ENCODE measurements at places on chromosomes 1 and 21. TPM values are rescaled to one million over a fixed set of nuclear protein-coding genes. Genes with fewer than 3 reads are reported as not detected.

The PTPRC gene
- 21.3 TPM for total RNA-seq

The CELA3B gene
- total RNA-seq = not detected

The PALMD gene
- total RNA-seq = 34.4 TPM

The HRNR gene
- not detected for total RNA-seq

The CXADR gene
- 0.32 TPM for total RNA-seq

The STIL gene
- total RNA-seq = 0.11 TPM

The TMEM51 gene
- not detected for total RNA-seq

The LCA5L gene
- not detected for total RNA-seq

The SFN gene
- 17.8 TPM for total RNA-seq

The RBBP4 gene
- 45.4 TPM for total RNA-seq

The APH1A gene
- total RNA-seq = 73.1 TPM

GRCh38 chr1:183734543-183735036 is 70.3 kb upstream of the RGL1 start:
- no peak for DNase-seq

DNA sequence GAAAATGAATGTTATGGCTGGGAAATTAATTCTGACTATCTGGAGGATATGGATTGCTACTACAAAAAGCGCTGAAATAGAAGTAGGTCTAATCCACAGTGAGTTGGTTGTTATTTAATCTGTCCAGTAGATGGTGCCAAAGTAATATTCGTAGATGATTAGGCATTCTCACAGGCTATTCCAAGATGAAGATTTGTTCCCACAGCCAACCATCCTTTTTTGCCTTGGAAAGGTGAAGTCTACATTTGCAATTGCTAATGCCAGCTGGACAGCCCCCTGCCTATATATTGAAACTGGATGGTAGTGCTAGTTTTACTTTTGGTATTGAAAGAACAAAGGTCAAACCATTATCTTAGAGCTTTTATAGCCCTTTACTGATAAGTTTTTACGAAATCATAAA is 43.8 kb downstream of the RBM11 start:
- DNase-seq = no peak

- no peak for DNase-seq
These were observed 1695.3 kb downstream of the BRINP3 start for GRCh38 chr1:188782220-188782841.

DNA sequence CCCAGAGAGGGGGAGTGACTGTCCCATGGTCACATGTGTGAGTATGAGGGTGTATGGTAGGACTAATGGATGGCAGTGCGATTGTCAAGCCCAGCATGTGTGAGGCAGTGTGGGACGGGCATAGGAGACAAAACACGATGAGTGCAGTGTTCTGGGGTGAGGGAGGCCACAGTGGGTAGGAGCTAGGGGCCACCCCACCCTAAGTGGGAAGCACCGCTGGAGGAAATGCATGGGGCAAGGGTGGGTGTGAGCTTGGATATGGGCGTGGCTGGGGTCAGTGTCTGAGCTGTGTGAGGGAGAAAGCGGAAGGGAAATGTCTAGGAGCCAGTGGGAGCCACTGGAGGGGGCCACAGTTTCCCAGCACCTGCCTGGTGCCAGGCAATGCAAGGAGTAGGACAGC is 56.5 kb downstream of the FOXO6 start:
- no peak for DNase-seq

- no peak for DNase-seq
These were observed 45.9 kb upstream of the DIP2A start for GRCh38 chr21:46412521-46413364.

GRCh38 chr1:161705537-161705936 is 1.5 kb upstream of the FCRLA start:
- no peak for DNase-seq

DNA sequence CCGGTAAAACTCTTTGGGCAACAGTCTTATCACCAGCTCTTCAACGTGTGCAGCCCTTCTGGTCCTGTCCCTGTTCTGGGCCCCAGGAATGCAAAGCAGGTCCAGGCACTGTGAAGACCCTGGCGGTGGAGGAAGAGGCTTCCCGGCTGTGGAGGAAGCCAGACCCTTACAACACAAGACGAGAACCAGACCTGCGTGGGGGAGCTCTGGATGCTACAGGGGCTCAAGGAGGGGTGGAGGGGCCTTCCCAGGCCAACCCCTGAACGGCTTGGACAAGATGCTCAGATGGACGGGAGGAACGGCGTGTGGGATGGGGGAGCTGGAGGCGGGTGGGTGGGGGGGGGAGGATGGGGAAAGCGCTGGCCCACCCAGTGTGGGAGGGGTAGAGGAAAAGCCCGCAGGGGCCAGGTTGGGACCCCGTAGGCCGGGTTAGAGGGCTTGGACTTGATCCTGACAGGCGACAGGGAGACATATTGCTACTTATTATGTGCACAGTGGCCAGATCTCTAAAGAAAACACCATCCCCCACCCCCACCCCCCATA is 5.1 kb upstream of the OLIG2 start:
- DNase-seq = no peak

GRCh38 chr1:40143891-40144575 is 17.2 kb upstream of the RLF start:
- DNase-seq = peak; percentile 79

DNA sequence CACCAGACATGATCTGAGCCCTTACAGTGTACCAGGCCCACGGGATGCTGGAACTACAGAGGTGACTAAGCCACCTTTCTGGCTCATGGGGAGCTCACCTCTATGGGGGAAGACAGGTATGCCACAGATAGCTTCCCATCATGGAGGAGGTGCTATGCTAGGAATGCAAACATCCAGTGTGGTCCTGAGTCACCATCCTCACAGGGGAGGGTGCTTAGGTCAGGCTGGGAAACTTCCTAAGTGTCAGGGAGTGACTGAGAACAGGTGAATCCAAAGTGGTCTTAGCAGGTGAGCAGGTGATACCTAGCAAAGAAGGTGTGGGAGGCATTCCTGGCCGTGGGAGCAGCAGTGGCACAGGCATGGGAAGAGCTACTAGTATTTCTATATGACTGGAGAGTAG is 8.6 kb upstream of the RASSF5 start:
- DNase-seq = no peak

GRCh38 chr1:161840363-161840762 is 74.2 kb downstream of the ATF6 start:
- DNase-seq = no peak

- no peak for DNase-seq
These were observed 131.2 kb downstream of the URB2 start for GRCh38 chr1:229757226-229757625.

- DNase-seq = peak; percentile 66
These were observed 1.0 kb downstream of the ARID1A start for GRCh38 chr1:26696654-26697430.

DNA sequence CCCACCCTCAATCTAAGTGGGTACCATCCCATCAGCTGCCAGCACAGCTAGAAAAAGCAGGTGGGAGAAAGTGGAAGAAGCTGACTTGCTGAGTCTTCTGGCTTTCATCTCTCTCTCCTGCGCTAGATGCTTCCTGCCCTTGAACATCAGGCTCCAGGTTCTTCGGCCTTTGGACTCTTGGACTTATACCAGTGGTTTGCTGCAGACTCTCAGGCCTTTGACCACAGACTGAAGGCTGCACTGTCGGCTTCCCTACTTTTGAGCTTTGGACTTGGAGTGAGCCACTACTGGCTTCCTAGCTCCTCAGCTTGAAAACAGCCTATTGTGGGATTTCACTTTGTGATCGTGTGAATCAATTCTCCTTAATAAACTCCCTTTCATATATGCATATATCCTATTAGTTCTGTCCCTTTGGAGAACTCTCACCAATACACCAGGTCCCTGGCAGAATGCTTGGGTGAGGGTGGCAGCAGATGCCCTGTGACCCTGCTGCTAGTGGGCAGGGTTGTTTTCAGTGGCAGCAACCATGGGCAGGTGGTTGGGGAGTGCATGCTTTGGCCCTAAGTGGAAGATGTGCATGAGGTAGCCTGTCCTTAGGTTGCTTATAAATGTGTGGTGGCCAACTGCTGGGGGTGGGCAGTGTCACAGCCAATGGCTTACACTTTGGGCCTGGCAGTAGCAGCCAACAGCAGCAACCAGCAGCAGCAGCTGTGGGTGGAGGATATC is 10.8 kb upstream of the ADAM30 start:
- no peak for DNase-seq

DNA sequence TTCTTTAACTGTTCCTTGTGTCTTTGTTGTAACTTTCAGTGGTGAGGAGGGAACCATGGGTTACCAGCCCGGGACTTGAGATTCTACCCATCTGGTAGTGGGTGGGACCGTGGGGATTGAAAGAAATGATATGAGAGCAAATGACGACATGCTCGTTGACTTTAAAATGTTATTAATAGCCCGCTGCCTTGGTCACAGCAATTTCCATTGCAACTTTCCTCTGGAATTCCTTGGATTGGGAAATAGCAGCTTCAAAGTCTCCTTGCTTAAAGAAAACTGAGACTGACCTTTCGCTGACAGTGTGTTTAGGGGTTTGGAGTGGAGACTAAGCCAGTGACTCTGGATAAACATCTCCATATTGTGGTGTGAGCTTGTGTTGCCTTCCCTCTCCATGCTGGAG is 44.2 kb upstream of the MARK1 start:
- no peak for DNase-seq

GRCh38 chr1:147762233-147763024 is 2.0 kb upstream of the GJA5 start:
- DNase-seq = no peak

GRCh38 chr1:101364370-101365120 is 127.7 kb downstream of the S1PR1 start:
- no peak for DNase-seq

GRCh38 chr21:27648560-27648959 is 681.7 kb upstream of the ADAMTS5 start:
- DNase-seq = no peak
